Activated CD8-positive, alpha-beta T cell treated with anti-CD3 and anti-CD28 coated beads for 36 hours (primary cell): ENCODE measurements at places on chromosomes 12 and 14. TPM values are rescaled to one million over a fixed set of nuclear protein-coding genes. Genes with fewer than 3 reads are reported as not detected.
A peak's percentile ranks its signal among the peaks of the same experiment; 100 is the strongest.

The PLEKHD1 gene
- not detected for total RNA-seq

The MAP3K9 gene
- total RNA-seq, result 9.6 TPM

DNA sequence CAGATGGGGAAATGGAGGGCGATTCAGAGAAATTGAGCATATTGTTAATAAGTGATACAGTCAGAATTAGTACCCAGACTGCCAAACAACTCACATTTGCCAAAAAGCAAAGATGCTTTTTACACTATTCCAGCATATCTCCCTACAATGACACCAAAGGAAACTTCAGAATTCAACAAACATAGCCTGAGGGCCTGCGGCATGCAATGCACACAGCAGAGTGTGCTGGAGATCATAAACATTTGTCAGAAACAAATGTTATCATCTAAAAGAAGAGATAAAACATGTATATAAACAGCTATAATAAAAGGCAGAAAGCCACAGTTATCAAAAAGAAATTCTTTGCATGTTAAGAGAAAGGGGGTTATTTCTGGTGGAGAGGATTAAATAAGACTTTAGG, 20.1 kb upstream of the GARIN6 start:
- no peak for DNase-seq
- no peaks in the 10 kb centered on the region for H3K27me3 ChIP-seq
- no peaks in the 10 kb centered on the region for H3K36me3 ChIP-seq

GRCh38 chr14:95946867-95947266, 70.2 kb downstream of the TUNAR start:
- no peak for DNase-seq
- H3K27me3 ChIP-seq, result peaks cover 17% of the 10 kb centered on the region
- H3K4me3 ChIP-seq, result no peak overlapping the region
- H3K27ac ChIP-seq, result no peak overlapping the region
- H3K4me1 ChIP-seq, result no peaks in the 10 kb centered on the region

DNA sequence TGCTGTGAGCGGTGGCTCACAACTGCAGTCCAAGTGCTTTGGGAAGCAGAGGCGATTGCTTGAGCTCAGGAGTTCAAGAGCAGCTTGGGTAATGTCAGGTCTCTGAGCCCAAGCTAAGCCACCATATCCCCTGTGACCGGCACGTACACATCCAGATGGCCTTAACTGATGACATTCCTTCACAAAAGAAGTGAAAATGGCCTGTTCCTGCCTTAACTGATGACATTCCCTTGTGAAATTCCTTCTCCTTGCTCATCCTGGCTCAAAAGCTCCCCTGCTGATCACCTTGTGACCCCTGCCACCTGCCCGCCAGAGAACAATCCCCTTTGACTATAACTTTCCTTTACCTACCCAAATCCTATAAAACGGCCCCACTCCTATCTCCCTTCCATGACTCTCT, 48.6 kb downstream of the SLC25A47 start:
- no peaks in the 10 kb centered on the region for H3K27me3 ChIP-seq
- peak overlapping the region; percentile 98 for H3K4me3 ChIP-seq
- peak overlapping the region; percentile 75 for H3K27ac ChIP-seq
- peaks cover 74% of the 10 kb centered on the region for H3K36me3 ChIP-seq
- peaks cover 57% of the 10 kb centered on the region for H3K4me1 ChIP-seq
